ENCODE measurements at places on chromosomes 1 and 21.

DNA sequence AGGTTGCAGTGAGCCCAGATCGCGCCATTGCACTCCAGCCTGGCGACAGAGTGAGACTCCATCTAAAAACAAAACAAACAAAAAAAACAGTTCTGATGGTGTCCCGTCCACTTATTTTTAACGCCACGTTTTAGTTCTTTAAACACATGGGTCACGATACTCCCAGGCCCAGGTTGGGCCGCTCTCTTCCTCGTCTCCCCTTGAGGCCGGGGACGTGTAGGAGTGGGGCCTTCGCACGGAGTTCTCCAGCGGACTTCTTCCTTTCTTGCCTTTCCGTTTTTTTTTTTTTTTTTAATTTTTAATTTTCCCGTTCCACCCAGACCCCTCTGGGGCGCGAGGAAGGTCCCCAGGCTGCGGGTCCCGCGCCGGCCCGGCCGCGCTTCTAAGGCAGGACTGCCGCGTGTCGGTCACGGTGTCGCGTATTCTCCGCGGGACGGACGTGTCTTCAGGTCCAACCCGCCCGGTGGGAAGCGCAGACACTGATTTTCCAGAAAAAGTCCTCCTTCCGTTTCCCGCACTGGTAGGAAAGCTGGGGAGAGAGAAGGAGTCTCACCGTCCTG lies 47.5 kb upstream of the SLC19A1 start:
- DNase-seq, result no peak

DNA sequence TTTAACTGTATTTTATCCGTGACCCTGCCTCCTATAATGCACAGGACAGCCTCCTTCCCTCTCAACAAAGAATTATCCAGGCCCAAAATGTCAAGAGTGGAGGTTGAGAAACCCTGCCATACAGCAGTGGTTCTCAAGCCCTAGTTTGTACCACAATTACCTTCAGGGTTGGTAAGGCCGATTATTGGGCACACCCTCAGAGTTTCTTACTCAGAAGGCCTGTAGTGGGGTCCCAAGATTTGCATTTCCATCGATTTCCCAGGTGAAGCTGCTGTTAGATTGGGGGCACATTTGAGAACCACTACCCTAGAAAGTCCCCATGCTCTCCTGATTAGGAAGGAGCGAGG lies 400 bp upstream of the PGBD2 start:
- no peak for DNase-seq

DNA sequence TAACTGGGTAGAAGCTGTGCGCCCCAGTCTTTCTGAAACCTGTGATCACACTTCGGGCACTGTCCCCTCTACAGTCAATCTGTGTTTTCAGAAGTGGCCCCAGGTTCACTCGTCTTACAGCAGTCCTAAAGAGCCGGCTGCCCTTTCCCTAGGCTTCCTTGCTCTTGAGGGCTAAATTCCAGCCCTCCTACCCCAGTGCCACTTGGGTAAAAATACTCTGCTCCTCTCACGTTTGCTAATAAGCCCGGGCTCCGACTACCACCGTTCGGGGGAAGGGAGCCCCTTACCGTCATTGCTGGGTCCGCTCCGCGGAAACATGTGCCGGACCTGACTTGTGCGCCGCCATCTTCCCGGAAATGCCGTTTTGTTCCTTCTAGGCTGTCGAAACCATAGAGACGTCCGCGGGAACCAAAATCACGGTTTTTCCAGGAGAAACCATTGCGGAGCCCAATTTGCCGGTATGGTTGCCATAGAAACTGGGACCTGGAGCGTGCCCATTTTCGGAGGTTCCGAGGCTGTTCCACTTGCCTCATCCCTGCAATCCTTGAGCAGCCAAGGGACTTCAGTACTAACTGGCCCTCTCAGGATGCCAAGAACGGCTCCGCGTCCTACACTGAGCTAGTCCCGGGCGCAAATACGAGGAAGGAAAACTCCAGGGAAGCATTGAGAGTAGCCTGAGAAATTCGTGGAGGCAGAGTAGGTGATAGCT lies at the start of gene GPATCH4:
Gene GPATCH4, minus strand, starts transcription at position 358 of the 709 bp plus-strand sequence.
- DNase-seq, result peak; percentile 67

DNA sequence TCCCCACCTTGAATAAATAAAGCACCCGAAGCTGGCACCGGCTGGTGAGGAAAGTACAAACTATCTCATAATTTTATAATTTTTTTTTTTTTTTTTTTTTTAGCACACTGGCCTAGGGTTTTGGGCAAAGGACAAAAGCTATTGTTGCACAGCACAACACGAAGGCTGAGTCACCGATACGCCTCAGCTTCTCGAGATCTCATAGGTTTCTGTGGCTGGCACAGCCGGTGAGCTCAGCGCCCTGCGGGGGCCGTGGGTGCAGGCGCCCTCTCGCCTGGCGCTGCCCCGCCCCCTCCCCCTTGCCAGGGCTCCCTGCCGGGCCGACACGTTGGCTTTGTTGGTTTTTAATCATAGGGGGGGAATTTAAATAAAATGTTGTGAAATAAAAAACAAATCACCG lies 17.2 kb downstream of the CASZ1 start:
- DNase-seq, result no peak

- DNase-seq, result no peak
These were observed 22.0 kb upstream of the BATF3 start for GRCh38 chr1:212721388-212722247.

DNA sequence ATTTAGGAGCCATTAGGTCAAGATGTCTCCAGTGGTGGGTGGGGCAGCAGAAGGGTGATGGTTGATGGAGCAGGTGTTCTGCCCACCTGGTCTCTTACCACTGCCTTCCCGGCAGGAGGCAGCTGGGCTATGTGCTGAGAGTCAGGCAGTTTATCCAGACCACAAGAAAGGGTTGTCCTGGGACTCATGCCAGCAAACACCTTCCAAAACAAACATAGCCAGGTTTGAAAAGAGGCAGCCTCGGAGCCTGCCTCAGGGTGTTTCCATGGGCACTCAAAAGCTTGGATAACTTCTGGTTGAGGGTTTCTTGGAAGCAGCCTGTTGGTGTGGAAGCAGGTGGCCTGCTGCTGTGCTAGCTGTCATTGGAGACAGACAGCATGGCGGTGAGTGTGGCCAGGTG lies 187.2 kb downstream of the PCP4 start:
- DNase-seq, result no peak

DNA sequence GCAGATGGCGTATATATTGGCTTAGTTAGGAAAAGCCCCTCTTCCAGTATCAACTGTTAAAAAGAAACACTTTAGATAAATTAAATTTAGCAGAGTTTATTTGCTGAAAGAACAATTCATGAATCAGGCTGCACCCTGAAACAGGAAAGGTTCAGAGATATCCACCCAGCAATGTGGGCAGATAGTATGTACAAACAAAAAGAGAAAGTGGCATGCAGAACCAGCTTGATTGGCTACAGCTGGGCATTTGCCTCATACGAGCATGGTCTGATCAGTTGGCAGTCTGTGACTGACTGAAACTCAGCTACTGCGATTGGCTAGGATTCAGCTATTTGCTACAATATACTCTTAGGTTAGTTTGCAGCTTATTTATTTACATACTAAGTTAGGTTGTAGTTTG lies 98.2 kb downstream of the ZC3H11B start:
- no peak for DNase-seq

- DNase-seq, result no peak
These were observed 25.7 kb downstream of the AKNAD1 start for GRCh38 chr1:108831225-108831624.

DNA sequence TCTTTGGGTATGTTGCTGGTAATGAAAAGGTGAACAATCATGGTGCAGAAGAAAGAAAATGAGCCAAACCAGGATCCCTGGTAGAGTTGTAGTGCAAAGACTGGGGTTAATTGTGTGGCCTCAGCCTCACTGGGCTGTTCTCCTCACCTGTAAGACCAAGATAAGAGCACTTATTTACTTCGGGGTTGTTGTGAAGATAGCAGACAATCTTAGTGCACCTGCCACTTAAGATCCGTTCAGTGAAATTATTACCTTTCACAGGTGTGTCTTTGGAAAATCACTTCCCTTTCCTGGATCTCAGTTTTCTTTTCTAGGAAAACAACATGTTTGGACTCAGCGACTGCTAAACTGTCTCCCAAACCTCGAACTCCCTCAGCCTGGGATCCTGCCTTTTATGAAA lies 1.3 kb upstream of the FGGY start:
- DNase-seq, result no peak

GRCh38 chr1:156400191-156400935 lies 31.4 kb downstream of the RHBG start:
- DNase-seq, result no peak

- no peak for DNase-seq
These were observed 16.5 kb upstream of the PKP1 start for GRCh38 chr1:201266774-201267173.

GRCh38 chr1:150798525-150798924 lies 9.5 kb downstream of the CTSK start:
- no peak for DNase-seq

DNA sequence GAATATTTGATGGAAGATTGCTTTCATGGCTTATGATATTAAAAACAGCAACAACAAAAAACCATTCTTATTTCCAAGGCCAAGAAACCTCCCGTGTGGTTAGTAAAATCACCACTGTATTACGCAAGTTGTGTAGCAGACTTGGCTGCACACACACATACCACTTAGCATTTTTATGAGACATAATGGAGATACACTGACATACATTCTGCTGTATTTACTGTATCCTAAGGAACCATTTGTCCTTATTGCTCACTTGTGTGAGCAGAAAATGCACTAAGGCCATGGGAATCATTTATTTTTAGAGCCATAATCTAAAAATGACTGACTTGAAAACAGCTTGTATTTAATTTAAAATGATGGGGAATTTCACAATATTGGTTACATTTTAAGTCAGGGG lies 584 bp upstream of the C1orf141 start:
- no peak for DNase-seq

DNA sequence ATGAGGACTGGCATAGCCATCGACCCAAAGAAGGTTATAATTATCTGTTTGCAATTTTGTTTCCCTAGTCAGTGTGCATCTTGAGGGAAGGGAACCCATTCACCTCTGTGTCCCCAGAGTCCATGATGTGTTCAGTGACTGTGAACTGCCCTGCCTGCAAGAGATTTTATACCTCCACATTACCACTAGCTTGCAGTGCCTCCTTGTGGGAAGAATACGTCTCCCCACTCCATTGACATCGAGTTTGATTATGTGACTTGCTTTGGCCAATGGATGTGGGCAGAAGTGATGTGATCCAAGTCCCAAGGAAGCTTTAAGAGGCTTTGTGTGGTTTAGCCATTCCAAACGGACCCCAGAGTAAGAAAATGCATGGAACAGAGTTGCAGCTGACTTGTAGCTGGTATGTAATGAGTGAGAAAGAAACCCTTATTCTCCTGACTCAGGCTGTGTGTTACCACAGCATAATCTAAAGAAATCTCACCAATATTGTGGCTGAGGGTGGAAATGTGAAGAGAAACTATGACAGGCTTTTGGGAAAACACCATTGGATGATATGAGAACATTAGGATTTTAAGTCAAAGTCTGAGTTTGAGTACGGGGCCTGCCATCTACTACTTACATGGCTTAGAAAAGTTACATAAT lies 47.8 kb upstream of the NRDC start:
- DNase-seq, result no peak

- no peak for DNase-seq
These were observed 91.8 kb upstream of the GJB5 start for GRCh38 chr1:34663031-34663430.

GRCh38 chr1:38686167-38686926 lies 173.2 kb downstream of the RRAGC start:
- no peak for DNase-seq

DNA sequence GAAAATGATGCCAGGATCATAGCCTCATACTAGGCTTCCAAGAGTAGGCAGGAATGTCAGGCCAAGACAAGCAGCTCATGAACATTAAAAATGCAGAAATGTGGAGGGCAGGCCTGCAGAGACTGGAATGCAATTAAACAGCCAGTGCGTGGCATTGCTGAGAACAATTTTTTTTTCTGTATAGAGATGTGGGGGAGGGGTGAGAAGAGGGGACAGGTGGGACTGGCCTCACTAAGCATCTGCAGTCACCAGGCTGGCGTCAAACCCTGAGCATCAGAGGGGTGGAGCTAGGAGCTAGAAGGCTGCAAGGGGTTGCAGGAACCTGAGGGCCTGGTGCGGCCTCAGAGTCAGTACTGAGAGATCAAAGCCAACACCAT lies 114.1 kb downstream of the TNR start:
- no peak for DNase-seq

DNA sequence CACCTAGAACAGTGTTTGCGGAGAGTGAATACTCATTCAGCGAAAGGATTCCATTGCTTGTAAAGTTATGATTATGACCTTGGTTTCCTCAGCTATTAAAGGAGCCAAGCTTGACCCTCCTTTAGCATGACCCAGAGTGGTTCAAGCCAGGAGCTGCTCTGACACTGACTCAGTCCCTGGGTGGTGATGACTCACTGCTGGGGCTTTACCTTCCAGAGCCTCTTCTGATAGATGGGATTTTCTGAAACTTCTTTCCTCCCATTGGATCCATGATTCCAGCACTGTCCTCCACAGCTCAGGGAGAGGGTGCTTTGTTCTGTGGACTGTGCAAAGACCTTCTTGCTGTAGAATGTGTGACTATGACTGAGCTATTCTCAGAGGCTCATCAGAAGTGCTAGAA lies 77.4 kb downstream of the S1PR1 start:
- DNase-seq, result no peak

DNA sequence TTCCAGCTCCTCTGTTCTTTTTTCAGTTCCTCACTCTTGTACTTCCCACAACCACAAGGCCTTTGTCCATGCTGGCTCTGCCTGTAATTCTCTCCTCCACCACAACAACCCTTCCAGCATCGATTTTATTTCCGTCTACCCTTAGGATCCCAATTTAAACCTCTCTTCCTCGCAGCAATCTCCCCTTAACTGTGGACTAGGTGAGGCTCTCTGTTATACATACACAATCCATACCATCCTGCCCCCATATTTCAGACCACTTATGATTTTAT lies 90.4 kb upstream of the ZC3H11B start:
- no peak for DNase-seq

DNA sequence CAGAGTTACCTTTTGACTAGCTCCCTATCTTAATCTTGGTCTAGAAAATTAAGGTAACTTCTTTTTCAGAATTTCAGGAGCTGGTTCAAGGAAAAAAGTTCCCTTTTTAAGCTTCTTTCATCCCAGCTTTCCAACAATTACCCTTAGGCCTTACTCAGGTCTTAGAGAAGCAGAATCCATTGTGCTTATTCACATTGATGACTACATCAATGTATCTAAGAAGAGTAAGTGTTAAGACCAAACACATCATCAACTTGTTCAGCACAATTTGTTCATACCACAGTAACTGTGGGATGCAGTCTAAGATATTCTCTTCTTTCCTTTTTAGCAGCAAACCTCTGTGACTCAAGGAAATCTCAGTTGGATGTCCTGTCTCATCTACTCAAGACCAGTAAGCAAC lies 4.1 kb downstream of the MRPL9 start:
- DNase-seq, result no peak

Measured in activated T-cell treated with anti-CD3 and anti-CD28 coated beads for 4 hours (primary cell).